ENCODE measurements at places on chromosomes 2 and 18.
A peak's percentile ranks its signal among the peaks of the same experiment; 100 is the strongest.

DNA sequence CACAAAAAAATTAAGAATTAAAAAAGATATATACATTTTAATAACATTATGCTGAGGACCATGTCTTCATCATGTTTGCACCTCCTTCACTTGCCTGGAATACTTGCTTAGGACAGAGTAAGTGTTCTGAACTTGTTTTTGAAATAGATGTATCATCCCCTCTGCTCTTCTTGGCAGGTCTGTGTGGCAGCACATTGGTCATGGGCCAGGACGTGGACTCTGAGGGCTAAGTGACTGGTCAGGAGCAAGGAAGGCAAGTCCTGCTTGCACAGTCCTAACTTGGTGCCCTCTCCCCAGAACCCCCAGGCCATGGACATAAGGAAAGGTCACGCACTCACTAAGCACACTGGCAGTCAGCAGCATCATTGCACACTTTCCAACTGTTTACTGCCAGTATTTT, 95.8 kb downstream of the PTPRM start:
- DNase-seq, result no peak

GRCh38 chr2:176002688-176003210, 682 bp upstream of the LNPK start:
- DNase-seq, result peak; percentile 40

GRCh38 chr2:179237209-179237946, 27.3 kb downstream of the SESTD1 start:
- DNase-seq, result no peak

DNA sequence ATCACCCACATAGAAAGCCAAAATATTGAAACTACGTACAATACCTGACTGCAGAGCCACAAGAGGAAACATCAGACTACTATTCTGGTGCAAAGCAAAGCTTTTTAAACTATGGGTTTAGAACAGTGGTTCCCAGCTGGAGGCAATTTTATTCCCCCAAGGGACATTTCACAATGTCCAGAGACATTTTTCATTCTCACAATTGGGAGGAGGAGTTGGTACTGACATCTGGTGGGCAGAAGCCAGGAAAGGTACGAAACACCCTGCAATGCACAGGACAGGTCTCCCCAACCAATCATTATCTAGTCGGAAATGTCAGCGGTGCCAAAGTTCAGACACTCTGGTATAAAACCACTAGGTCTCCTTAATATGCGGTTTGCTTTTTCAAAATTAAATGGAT, 88.4 kb upstream of the ARL5A start:
- no peak for DNase-seq

GRCh38 chr2:185274718-185275484, 463.7 kb upstream of the FSIP2 start:
- no peak for DNase-seq

DNA sequence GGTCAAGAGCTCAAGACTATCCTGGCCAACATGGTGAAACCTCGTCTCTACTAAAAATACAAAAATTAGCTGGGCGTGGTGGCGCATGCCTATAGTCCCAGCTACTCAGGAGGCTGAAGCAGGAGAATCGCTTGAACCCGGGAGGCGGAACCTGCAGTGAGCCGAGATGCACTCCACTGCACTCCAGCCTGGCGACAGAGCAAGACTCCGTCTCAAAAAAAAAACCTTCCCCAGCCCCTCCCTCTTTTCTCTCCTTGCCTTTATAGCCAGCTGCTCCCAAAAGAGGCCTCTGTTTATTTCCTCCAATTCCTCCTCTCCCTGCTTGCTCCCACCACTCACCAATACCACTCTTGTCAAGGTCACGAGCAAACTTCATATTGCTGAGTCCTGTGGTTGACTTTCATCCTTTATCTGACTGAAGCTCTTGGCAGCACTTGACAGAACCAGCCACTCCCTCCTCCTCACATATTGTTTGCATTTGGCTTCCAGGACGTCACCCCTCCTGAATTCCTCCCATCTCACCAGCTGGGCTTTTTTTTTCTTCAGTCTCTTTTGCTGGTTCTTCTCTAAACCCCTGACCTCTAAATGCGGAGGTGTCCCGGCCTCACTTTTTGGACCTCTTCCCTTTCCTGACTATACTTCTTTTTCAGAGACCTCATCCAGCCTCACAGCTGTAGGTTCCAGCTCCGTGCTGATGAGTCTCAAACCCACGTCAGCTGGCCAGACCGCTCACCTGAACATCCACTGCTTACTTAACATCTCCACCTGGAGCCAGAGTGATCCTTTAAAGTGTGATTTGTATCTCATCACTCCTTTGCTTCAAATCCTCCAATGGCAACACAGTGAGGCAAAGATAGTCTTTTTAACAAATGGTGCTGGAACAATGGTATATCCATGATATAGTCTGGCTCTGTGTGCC, 84.6 kb upstream of the CAB39 start:
- DNase-seq, result no peak

- no peak for DNase-seq
These were observed 478.4 kb upstream of the HS6ST1 start for GRCh38 chr2:128797092-128797491.

DNA sequence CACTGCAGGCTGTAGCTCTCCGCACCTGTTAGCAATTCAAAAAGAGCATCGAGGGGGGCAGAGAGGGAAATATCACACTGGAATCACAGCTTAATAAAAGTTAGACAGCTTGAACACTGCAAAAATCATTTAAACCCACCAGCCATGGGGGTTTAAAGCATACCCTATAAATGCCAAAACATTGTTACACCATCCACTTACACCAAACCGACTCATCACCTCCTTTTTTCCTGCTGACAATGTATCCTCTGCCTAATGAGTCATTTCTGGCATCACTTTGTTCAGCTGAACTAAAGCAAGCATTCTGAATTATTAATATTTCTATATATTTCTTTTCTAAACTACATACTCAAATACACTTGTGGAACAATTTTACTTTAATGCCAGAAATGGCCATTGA, 21.6 kb downstream of the MC4R start:
- no peak for DNase-seq

GRCh38 chr18:25621144-25621543, 269.2 kb upstream of the ZNF521 start:
- no peak for DNase-seq

- DNase-seq, result no peak
These were observed 209.9 kb downstream of the ARL4C start for GRCh38 chr2:234286956-234287355.

- DNase-seq, result no peak
These were observed 16.2 kb upstream of the ECEL1 start for GRCh38 chr2:232503809-232504323.

DNA sequence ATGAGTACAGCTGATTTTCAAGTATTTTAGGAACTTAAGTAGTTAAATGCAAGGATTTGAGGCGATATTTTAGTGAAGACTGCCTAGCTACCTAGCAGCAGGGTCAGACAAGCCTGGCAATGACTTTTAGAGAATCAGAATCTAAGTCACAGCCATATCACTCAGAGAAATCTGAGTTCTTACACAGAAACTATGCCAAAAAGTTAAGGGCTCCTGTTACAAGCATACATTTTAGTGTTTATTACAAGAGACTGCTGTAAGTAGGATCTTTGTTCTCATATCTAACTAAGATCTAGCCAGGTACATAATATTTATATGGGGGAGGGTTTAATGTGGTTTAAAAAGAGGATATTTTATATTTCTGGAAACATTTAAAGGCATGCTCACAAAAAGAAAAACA, 37.5 kb downstream of the MAP4K3 start:
- DNase-seq, result no peak

All from NCI-H526 treated with DMSO at 0.1 percent for 48 hours (cell line).